B cell (primary cell): ENCODE measurements at places on chromosomes 3 and 15. TPM values are rescaled to one million over a fixed set of nuclear protein-coding genes. Genes with fewer than 3 reads are reported as not detected.

DNA sequence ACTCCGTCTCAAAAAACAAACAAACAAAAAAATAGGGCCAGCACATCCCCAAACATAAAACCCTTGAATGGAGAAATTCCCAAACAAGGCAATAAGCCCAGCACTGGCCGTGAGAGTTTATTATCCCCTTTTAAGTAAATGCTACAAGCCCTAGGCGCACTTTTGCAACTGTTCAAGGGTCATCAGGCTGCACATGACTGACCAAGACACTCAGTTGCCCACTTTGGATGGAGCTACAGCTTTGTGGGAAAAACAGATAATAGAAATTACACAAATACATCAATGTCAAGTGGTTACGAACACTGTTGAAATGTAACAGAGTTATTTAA lies 33.7 kb upstream of the ZNF445 start:
- peak overlapping the region; percentile 94 for H3K27ac ChIP-seq
- H3K27me3 ChIP-seq = no peaks in the 10 kb centered on the region
- H3K36me3 ChIP-seq = no peaks in the 10 kb centered on the region
- H3K4me1 ChIP-seq = peaks cover 25% of the 10 kb centered on the region
- no peak for DNase-seq

DNAJC13 gene
- 51.1 and 56.0 TPM in 2 replicates for total RNA-seq

DNAH12 gene
- total RNA-seq = 0.17 and 0.39 TPM in 2 replicates

- no peak overlapping the region for H3K27ac ChIP-seq
- peak overlapping the region; percentile 67 for H3K4me3 ChIP-seq
- no peaks in the 10 kb centered on the region for H3K36me3 ChIP-seq
- H3K27me3 ChIP-seq = no peaks in the 10 kb centered on the region
- H3K4me1 ChIP-seq = peaks cover 19% of the 10 kb centered on the region
- DNase-seq = no peak
Measured at GRCh38 chr15:90903733-90904536, 833 bp downstream of the MAN2A2 start.

- no peak overlapping the region for H3K27ac ChIP-seq
- H3K27me3 ChIP-seq = no peaks in the 10 kb centered on the region
Measured at GRCh38 chr3:72890166-72890925, 2.5 kb downstream of the GXYLT2 start.

ITGB5 gene
- 0.54 and 1.4 TPM in 2 replicates for total RNA-seq

DNA sequence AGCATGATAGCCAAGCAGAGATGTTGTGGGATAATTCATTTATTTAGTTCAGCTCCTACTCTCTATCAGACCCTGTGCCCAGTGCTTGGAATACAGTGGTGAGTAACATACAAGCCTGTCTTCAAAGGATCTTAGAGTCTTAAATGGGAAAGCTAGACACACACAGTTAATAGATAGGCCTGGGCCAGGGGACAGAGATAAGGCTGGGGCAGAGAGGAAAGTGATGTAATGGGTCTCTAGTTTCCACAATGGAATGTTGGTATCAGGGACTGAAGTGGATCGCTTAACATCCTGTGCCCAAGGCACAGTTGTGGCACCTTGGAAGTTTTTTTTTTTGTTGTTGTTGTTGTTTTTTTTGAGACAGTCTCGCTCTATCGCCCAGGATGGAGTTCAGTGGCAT lies 79.9 kb upstream of the POLG start:
- peaks cover 41% of the 10 kb centered on the region for H3K4me1 ChIP-seq
- H3K27me3 ChIP-seq = peaks cover 47% of the 10 kb centered on the region
- H3K27ac ChIP-seq = no peak overlapping the region
- H3K36me3 ChIP-seq = no peaks in the 10 kb centered on the region
- no peak for DNase-seq

- H3K27ac ChIP-seq = no peak overlapping the region
- H3K36me3 ChIP-seq = no peaks in the 10 kb centered on the region
- H3K4me3 ChIP-seq = no peak overlapping the region
- no peaks in the 10 kb centered on the region for H3K27me3 ChIP-seq
Measured at GRCh38 chr3:147497286-147497685, 88.1 kb downstream of the ZIC1 start.

GRCh38 chr3:31132132-31132769 lies 237.8 kb upstream of the GADL1 start:
- H3K27me3 ChIP-seq = no peaks in the 10 kb centered on the region
- no peak overlapping the region for H3K27ac ChIP-seq
- no peak overlapping the region for H3K4me3 ChIP-seq
- peak; percentile 48 for DNase-seq
